Activated CD8-positive, alpha-beta T cell treated with anti-CD3 and anti-CD28 coated beads, Interleukin-2, amount 10 ng/mL, durations not matched to agents 7 days and 5 days (primary cell): ENCODE measurements at places on chromosomes 11 and 22.
A peak's percentile ranks its signal among the peaks of the same experiment; 100 is the strongest.

- DNase-seq, result peak; percentile 49
- H3K36me3 ChIP-seq, result no peaks in the 10 kb centered on the region
- peaks cover 8% of the 10 kb centered on the region for H3K27me3 ChIP-seq
- no peak overlapping the region for H3K4me3 ChIP-seq
Measured at GRCh38 chr11:73242251-73243092, 24.4 kb downstream of the P2RY2 start.

DNA sequence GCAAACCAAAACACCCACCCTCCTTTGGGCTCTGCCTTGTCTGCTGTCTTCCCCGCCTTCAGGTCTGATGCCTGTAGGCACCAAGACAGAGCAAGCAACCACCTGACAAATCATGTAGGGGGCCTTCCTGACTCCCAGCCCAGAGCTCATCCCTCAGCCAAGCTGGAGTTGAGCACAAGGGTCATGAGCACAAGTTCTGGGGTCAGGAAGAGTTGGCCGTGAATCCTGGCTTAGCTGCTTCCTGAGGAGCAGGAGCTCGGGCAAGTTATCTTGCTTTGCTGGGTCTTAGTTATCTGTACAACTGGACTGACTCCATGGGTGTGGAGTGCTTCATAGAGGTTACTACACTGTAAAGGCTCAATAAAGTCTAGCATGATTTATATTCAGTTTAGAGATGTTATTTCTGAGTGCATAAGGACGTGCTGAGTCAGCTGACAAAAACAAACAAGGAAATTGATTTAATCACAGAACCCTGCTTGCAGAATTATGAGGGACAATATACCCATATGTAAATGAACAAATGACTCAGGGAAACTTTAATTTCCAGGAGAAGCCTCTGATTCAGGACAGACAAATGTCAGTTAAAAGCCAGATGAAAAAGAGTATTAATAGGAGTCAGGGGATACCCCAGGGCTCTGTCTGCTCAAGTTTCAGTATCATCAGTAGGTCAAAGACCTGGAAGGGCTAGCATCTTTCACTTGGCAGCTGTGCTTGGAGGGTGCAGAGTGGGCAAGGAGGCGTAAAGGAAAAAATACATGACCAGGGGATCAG is 15.0 kb upstream of the APOA1 start:
- H3K27ac ChIP-seq, result peak overlapping the region; percentile 93
- no peaks in the 10 kb centered on the region for H3K27me3 ChIP-seq
- no peak for DNase-seq
- H3K4me3 ChIP-seq, result peak overlapping the region; percentile 56

- no peak overlapping the region for H3K4me3 ChIP-seq
- no peaks in the 10 kb centered on the region for H3K36me3 ChIP-seq
- H3K27ac ChIP-seq, result no peak overlapping the region
- DNase-seq, result no peak
- peaks cover under 1% of the 10 kb centered on the region for H3K27me3 ChIP-seq
Measured at GRCh38 chr22:31968022-31968421, 23.7 kb downstream of the YWHAH start.

- H3K27me3 ChIP-seq, result no peaks in the 10 kb centered on the region
- no peaks in the 10 kb centered on the region for H3K36me3 ChIP-seq
- no peak overlapping the region for H3K4me3 ChIP-seq
- no peak for DNase-seq
Measured at GRCh38 chr11:2574043-2574552, 125.7 kb downstream of the KCNQ1OT1 start.

DNA sequence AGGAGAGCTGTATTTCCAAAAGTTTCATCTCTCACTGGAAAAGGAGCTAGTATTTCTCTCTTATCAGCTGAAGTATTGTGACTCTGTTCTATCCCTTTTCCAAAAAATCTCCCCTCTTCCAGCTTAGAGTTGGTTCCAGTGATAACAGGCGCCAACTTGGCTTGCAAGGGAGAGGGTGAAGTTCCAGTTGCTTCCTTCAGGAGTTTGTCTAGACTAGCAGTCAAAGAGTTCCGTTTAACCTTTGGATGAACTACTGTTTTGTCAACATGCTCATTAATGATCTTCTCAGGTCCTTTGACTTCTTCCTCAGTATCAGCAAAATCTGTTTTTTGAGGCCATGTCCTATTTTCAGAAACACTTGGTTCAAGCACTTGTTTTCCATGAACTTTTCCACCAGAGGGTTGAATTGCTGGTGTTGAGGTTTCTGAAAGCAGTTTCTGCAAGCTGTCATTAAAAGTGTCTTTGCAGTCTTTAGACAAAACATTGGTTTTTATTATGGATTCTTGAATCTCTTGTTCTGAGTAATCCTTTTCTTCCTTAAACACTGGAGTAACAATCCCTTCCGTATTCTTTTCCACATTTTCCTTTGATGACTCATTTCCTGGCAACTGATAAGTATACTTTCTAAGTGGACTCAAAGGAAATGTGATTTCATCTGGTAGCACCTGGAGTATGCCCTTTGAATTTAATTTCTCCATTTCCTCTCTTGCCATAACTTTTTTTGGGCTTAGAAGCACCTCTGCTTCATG is 39.7 kb upstream of the CCDC89 start:
- DNase-seq, result no peak
- no peaks in the 10 kb centered on the region for H3K27me3 ChIP-seq
- peaks cover 55% of the 10 kb centered on the region for H3K36me3 ChIP-seq
- H3K27ac ChIP-seq, result no peak overlapping the region
- no peaks in the 10 kb centered on the region for H3K4me1 ChIP-seq

- H3K36me3 ChIP-seq, result no peaks in the 10 kb centered on the region
- no peaks in the 10 kb centered on the region for H3K4me1 ChIP-seq
- H3K4me3 ChIP-seq, result no peak overlapping the region
- H3K27me3 ChIP-seq, result no peaks in the 10 kb centered on the region
Measured at GRCh38 chr11:115545581-115546210, 41.5 kb upstream of the CADM1 start.

GRCh38 chr11:17827006-17827405 is 92.4 kb downstream of the KCNC1 start:
- no peak overlapping the region for H3K4me3 ChIP-seq
- no peaks in the 10 kb centered on the region for H3K36me3 ChIP-seq
- DNase-seq, result no peak
- H3K4me1 ChIP-seq, result no peaks in the 10 kb centered on the region

DNA sequence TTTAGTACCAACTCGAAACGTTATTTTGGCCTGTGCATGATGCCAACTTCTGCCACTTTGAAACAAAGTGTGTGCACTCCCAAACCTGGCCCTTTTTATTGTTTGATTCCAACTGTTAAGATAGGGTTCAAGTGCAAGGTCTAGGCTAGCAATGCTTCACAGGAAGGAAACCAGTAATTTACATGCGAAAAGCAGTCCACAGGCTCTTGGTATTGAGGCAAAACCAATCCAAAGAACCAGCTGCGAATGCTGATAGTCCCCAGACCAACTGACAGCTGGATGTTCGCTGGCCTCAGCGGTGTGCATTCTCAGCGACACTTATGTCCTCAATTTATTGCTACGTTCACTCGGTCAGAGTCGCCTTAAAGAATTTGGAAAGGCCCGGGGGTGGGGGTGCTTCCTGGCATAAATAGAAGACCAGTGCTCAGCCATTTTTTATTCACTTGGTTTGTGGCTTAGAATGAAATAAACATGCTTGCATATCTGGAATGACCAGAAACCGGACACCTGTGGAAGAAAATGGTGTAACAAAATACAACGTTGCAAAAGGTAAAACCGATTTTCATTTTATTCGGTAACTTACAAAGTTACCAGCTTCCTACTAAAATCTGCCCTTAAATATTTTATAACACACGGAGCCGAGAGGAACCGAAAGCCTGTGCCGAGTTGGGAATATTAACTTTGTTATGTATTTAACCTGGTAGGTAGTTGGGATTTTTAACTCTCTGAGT is 1.6 kb downstream of the CPT1A start:
- H3K4me1 ChIP-seq, result peaks cover 65% of the 10 kb centered on the region
- peak; percentile 46 for DNase-seq
- H3K4me3 ChIP-seq, result peak overlapping the region; percentile 87

DNA sequence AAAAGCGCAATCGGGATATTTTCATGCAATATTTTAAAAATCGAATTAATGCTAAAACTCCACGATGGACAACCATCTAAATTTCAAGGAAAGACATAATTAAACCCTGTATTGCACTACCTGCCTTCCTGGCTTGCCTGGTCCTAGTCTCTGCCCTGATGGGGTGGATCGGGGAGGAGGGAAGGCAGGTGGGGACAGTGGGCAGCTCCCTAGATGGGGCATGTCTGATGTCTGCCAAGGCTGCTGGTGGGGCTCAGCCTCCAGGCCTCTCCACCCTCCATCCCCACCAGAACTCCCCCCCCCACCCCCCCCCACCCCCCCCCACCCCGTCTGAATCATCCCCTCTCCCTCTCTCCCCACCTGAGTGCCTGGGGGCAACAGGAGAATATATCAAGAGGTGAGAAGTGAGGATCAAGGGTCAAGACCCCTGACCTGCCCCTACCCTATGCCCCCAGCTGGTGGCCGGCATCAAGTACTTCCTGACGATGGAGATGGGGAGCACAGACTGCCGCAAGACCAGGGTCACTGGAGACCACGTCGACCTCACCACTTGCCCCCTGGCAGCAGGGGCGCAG is 650 bp downstream of the CST6 start:
- H3K27me3 ChIP-seq, result peaks cover 27% of the 10 kb centered on the region
- H3K36me3 ChIP-seq, result no peaks in the 10 kb centered on the region
- H3K27ac ChIP-seq, result no peak overlapping the region
- H3K4me3 ChIP-seq, result no peak overlapping the region

DNA sequence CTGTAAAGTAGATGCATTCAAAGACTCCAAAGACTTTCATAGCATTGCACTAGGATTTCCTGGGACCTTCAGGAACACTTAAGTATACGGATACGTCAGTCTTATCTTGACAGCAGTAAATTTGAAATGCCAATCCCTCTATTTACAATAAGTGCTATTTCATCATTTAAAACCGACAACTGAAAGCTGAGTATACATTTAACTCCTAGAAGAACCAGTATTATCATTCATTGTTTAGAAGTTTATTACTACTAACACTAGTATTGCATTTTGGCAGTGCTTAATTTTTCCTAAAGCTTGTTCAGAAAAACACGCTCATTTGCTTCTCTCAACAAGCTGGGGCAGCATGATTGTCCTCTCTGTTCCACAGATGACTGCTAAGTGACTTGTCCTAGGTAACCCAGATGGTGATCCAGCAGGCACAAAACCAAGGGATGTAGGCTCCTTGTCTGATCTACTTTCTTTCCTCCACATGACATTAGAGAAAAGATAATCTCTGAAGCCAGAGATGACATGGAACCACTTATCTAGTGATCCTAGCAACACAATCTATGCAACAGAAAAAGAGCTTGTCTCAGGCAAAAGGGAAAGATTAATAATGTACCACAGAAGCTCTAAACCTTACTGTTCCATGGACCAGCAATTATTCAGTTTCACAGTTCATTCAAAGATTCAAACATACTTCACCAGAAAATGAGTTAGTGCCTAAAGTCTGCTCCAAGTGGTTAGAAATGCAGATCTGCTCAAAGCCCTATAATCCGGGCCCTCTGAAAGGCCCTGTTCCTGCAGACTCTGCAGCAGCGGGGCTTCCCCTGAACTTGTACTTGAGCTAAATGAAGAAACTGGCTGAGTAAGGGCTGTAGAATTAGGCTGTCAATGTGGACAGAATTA is 5.2 kb downstream of the MAML2 start:
- peaks cover 59% of the 10 kb centered on the region for H3K4me1 ChIP-seq
- H3K27ac ChIP-seq, result peak overlapping the region; percentile 30
- DNase-seq, result peak; percentile 61
- peaks cover 39% of the 10 kb centered on the region for H3K36me3 ChIP-seq
- peak overlapping the region; percentile 91 for H3K4me3 ChIP-seq
- no peaks in the 10 kb centered on the region for H3K27me3 ChIP-seq

DNA sequence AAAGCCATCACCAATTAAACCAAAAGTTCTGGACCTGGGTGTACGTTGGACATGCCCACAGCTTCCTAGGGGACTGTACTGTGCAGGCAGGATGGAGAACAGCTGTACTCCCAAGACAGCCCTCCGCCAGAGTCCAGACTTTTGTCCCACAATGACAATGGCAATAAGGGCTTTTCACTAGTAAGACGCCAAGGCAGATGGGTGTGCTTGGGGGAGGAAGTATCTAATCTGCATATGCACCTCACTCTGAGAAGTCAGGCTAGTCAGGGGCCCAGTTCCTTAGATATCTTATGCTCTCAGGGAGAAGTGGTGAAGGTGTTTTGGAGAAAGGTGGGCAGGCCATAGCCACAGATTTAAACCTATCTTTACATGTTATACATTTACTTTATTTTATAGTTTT is 85.1 kb upstream of the USP47 start:
- H3K36me3 ChIP-seq, result no peaks in the 10 kb centered on the region
- no peak overlapping the region for H3K27ac ChIP-seq
- no peak for DNase-seq
- H3K4me1 ChIP-seq, result no peaks in the 10 kb centered on the region
- no peak overlapping the region for H3K4me3 ChIP-seq

- no peaks in the 10 kb centered on the region for H3K36me3 ChIP-seq
- no peak overlapping the region for H3K27ac ChIP-seq
- peaks cover 3% of the 10 kb centered on the region for H3K27me3 ChIP-seq
- H3K4me1 ChIP-seq, result no peaks in the 10 kb centered on the region
Measured at GRCh38 chr11:1131033-1131911, 26.5 kb upstream of the MUC5AC start.

DNA sequence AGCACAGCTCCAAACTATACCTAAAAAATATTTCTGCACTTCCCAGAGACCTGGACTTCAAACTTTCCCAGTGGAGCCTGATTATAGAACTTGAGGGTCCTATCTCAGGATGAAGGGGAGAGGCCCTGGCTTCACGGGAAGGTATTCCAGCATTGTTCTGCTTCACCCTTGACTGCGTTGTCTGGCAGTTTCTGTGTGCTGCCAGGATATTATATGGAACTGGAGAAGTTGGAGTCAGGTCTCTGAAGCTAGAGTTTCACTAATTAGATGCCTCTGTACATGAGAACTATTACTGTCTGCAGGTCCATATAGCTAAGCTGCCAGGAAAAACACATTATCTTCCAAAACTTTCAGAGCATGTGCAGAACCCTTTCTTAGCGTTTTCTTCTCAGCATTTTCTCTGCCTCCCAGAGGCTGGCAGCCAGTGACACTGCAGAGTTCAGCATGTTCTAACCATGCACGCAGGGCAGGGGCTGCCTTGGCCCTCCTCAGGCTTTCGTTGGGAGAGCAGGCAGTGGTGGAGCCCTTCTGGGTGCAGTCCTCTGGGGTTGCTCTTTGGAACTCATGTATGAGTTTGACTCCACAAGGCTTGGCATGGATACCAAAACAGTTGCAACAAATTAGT is 99.3 kb downstream of the CWC15 start:
- H3K4me3 ChIP-seq, result no peak overlapping the region
- H3K4me1 ChIP-seq, result peaks cover 20% of the 10 kb centered on the region
- H3K27ac ChIP-seq, result no peak overlapping the region
- DNase-seq, result no peak
- H3K27me3 ChIP-seq, result peaks cover 3% of the 10 kb centered on the region

- peaks cover 51% of the 10 kb centered on the region for H3K4me1 ChIP-seq
- peak overlapping the region; percentile 93 for H3K4me3 ChIP-seq
- H3K36me3 ChIP-seq, result peaks cover 19% of the 10 kb centered on the region
- DNase-seq, result peak; percentile 43
- peak overlapping the region; percentile 92 for H3K27ac ChIP-seq
Measured at GRCh38 chr22:25563761-25564319, 635 bp upstream of the GRK3 start.

- H3K4me1 ChIP-seq, result peaks cover 4% of the 10 kb centered on the region
- H3K27me3 ChIP-seq, result peaks cover 3% of the 10 kb centered on the region
- no peak overlapping the region for H3K4me3 ChIP-seq
- H3K27ac ChIP-seq, result no peak overlapping the region
Measured at GRCh38 chr22:41568811-41569210, 8.0 kb downstream of the CSDC2 start.
